Progenitor cell of endocrine pancreas (in vitro differentiated cells): ENCODE measurements at places on chromosomes 2 and 18. TPM values are rescaled to one million over a fixed set of nuclear protein-coding genes. Genes with fewer than 3 reads are reported as not detected.
A peak's percentile ranks its signal among the peaks of the same experiment; 100 is the strongest.

- no peaks in the 10 kb centered on the region for H3K36me3 ChIP-seq
- H3K4me1 ChIP-seq = no peaks in the 10 kb centered on the region
- no peaks in the 10 kb centered on the region for H3K27me3 ChIP-seq
- no peak overlapping the region for H3K4me3 ChIP-seq
- H3K27ac ChIP-seq = no peak overlapping the region
- no peak for DNase-seq
These were observed 331.3 kb downstream of the EIPR1 start for GRCh38 chr2:3046170-3046865.

- H3K4me3 ChIP-seq = no peak overlapping the region
- no peaks in the 10 kb centered on the region for H3K36me3 ChIP-seq
- H3K27me3 ChIP-seq = peaks cover 6% of the 10 kb centered on the region
These were observed 20.2 kb downstream of the PROKR1 start for GRCh38 chr2:68663371-68664156.

DNA sequence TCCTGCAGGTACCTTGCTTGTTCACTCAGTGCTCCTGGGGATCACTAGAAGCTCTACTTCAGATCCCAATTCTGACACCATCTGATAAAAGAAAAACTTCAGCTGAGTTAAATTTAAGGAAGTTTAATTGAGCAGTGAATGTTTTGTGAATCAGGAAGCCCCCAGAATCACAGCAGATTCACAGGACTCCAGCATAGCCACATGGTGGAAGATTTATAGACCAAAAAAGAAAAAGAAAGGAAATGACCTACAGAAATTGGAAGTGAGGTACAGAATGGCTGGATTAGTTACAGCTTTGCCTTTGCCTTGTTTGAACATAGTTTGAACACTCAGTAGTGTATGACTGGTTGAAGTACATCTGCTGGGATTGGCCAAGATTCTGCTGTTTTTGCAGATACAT is 182.7 kb upstream of the SCN7A start:
- no peak overlapping the region for H3K27ac ChIP-seq
- H3K4me1 ChIP-seq = peaks cover 16% of the 10 kb centered on the region
- H3K4me3 ChIP-seq = no peak overlapping the region
- H3K27me3 ChIP-seq = no peaks in the 10 kb centered on the region
- DNase-seq = no peak
- H3K36me3 ChIP-seq = peaks cover 1% of the 10 kb centered on the region

GRCh38 chr18:55541571-55541970 is 46.4 kb downstream of the TCF4 start:
- no peak overlapping the region for H3K27ac ChIP-seq
- no peaks in the 10 kb centered on the region for H3K36me3 ChIP-seq
- no peaks in the 10 kb centered on the region for H3K27me3 ChIP-seq
- H3K4me3 ChIP-seq = no peak overlapping the region

GRCh38 chr2:180676520-180677025 is 303.8 kb upstream of the UBE2E3 start:
- H3K4me1 ChIP-seq = peaks cover 25% of the 10 kb centered on the region
- H3K27me3 ChIP-seq = no peaks in the 10 kb centered on the region
- no peak for DNase-seq
- H3K36me3 ChIP-seq = no peaks in the 10 kb centered on the region
- no peak overlapping the region for H3K27ac ChIP-seq

DNA sequence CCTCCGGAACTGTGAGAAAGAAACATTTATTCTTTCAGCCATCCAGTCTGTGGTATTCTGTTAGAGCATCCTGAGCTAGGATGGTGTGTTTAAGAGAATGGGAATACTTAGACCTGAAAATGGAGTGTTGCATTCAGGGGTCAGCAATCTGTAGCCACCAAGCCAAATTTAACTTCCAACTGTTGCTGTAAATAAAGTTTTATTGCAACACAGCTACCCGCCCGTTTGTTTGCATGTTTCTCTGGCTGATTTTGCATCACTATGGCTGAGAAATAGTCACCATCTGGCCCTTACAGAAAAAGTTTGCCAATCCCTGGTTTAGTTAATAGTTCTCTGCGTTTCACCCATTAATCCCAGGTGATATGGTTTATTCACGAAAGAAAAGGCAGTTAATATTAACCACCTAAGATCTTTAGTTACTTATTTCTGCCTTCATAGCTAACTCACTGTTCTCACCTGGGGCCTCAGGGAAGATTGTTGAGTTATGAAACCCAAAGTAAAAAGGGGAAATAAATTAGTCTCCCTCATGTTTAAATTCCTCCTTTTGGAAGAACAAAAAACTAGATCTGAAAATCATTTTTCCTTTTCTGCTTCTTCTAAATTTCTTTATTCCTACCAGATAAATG is 9.5 kb upstream of the CYS1 start:
- peaks cover 5% of the 10 kb centered on the region for H3K27me3 ChIP-seq
- no peak for DNase-seq
- H3K27ac ChIP-seq = peak overlapping the region; percentile 85
- H3K36me3 ChIP-seq = no peaks in the 10 kb centered on the region

DNA sequence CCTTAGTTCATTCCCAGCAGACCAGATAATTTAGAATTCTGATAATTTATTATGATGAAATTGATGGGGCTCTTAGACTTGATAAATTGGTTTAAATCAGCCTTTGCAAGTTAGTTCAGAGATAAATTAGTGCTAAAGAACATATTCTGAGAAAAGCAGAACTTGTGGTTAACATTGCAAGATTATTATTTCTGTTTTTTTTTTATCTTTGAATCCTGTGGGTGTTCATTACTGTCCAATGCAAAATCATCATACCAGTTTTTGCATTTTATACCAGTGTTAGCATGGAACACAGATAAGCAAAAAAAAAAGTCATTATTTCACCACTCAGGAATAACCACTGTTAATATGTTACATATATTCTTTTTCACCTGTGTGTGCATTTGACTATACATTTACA is 9.1 kb downstream of the SEPTIN2 start:
- no peak overlapping the region for H3K4me3 ChIP-seq
- H3K27me3 ChIP-seq = no peaks in the 10 kb centered on the region
- peak overlapping the region; percentile 24 for H3K27ac ChIP-seq
- peaks cover 33% of the 10 kb centered on the region for H3K4me1 ChIP-seq
- DNase-seq = no peak

GRCh38 chr2:961786-962185 is 11.1 kb downstream of the SNTG2 start:
- no peak overlapping the region for H3K27ac ChIP-seq
- no peak overlapping the region for H3K4me3 ChIP-seq
- peaks cover 1% of the 10 kb centered on the region for H3K4me1 ChIP-seq
- H3K27me3 ChIP-seq = peaks cover 21% of the 10 kb centered on the region
- no peaks in the 10 kb centered on the region for H3K36me3 ChIP-seq
- DNase-seq = no peak

The ZNF396 gene
- total RNA-seq = 4.5 and 5.9 TPM in 2 replicates

The HIBCH gene
- 49.5 and 54.8 TPM in 2 replicates for total RNA-seq

The KLHL41 gene
- total RNA-seq = 0.36 and 0.42 TPM in 2 replicates

The GAL3ST2 gene
- 0.51 and 0.84 TPM in 2 replicates for total RNA-seq

The WDR43 gene
- total RNA-seq = 57.2 and 60.7 TPM in 2 replicates

The CLK1 gene
- 128 and 129 TPM in 2 replicates for total RNA-seq
